Stimulated activated CD4-positive, alpha-beta T cell treated with anti-CD3 and anti-CD28 coated beads, Interleukin-1b, Interleukin-23, amount 100 ng/mL, for 24 hours (primary cell): ENCODE measurements at places on chromosomes 1 and 21.

- DNase-seq, result no peak
Observed at GRCh38 chr1:59417406-59417805, 120.5 kb downstream of the FGGY start.

- no peak for DNase-seq
Observed at GRCh38 chr21:26555540-26556146, 17.4 kb downstream of the CYYR1 start.

GRCh38 chr1:89489047-89489729, 35.4 kb upstream of the LRRC8B start:
- DNase-seq, result no peak

GRCh38 chr1:212542761-212543187, 65.8 kb upstream of the ATF3 start:
- no peak for DNase-seq

DNA sequence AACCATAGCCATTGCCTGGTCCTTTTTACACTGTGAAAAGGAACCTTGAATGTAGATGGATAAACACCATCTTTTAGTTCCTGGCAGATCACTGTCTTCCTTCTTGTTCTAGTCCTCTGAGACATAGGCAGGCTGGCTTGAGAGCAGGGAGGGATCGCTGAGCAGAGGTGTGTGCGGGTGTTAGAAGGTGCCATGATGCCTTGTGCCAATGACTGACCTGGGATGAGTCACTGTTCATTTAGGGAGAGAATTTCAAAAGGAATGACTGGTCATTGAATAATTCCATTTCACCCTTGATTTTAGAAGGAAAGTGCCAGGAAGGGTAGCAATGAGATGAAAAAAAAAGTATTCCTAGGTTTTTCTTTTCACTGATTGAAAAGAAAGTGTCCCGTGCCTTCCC, 383.9 kb downstream of the KIF26B start:
- no peak for DNase-seq

DNA sequence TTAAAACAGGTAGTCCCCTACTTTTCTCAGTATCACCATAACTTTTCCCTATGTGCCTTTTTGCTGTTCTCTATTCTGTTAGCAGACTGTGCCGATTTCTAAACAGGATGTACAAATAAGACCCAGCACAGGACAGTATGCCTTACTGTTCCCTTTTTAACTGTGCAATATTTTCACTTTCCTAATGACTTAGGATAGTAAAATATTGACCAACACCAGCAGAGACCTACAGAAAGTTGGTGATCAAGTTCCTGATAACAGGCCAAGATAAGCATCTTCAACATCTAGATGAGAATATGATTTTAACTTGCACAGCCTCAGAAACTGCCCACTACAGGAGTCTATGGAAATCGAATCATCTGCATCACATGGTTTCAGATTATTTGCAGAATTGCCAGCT, 42.0 kb downstream of the ADSS2 start:
- DNase-seq, result no peak

DNA sequence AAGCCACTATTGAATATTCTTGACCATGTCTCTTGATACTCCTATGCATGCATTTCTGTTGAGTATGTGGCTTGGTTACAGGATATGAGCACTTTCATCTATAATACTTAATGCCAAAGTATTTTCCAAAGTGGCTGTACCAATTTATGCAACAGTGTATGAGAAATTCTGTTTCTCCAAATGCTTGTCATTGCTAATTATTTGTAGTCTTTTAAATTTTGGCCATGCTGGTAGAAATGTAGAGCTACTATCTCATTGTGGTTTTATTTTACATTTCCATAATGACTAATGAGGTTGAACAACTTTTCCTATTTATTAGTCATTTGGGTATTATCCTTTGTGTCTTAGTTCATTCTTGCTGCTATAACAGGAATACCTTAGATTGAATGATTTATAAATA, 71.4 kb upstream of the TSPAN2 start:
- DNase-seq, result no peak

GRCh38 chr21:31347435-31348032, 3.5 kb upstream of the TIAM1 start:
- DNase-seq, result no peak

DNA sequence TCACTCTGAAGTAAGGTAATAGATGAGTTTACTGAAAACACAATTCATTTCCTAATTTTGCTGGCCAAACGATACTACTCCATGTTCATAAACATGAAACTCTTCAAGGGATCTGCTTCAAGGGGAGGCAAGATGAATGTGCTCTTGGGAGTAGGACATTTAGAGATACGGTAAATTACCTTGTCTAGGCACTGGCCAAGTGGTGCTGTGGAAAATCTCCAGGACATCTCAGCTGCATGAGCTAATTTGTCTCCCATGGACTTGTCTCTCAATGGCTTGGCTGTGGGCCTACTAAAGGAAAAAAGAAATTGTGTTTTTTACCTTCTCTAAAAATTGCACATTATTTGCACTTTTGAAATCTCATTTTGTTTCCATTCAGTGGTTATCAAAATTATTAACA, 780.6 kb downstream of the LTN1 start:
- no peak for DNase-seq

DNA sequence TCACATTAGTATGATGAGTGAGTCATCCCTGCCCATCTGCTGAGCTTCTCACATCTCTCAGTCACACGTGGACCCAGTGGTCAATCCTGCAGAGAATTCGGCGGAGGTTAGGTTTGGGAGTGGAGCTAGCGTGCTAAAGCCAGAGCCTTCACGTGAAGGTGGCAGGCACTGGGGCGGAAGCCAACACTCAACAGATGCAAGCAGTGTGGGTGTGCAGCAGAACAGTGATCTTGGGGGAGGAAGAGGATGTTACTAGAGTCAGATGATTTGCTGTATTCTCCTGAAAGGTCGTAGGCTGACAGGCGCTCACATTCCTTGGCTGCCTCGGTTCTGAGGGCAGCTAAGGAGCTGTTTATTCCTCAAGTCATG, 6.7 kb downstream of the C1orf115 start:
- no peak for DNase-seq

DNA sequence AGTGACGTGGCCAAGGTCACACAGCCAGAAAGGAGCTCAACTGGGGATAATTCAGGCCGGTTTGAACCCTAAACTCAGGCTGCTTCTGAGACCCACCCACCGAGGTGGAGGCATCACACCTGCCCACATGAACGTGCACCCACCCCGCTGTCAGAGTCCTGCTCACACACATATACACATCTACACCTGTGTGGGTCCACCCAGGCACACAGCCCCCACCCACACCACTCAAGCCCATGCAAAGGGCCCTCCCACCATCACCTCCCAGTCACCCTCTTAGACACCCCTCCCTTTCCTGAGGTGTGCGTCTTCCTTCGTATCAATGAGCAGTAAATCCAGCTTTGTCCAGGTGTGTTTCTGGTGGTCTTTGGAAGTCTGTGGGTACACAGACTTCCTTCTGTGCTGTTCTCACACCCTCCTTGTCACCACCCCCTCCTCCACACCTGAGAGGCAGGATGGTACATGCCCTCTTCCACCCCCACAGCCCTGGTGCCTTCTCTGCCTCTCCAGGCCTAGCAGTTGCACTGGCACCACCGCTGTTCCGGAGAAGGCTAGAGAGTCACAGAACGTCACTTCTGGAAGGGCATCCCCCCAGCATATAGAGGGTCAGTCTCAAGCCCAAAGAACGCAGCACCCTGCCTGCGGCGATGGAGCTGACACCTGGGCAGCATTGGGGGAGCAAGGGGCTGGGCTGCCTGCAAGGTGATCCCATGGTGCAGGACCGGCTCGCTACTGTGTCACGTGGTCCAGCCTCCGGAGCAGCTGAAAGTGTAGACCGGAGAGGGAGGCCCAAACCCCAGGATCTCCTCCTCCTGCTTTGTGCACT, 18.9 kb upstream of the FAM131C start:
- no peak for DNase-seq

GRCh38 chr1:67194209-67194863, 28.1 kb downstream of the IL23R start:
- DNase-seq, result no peak

- no peak for DNase-seq
Observed at GRCh38 chr1:32903991-32904785, 3.0 kb upstream of the TMEM54 start.

GRCh38 chr1:33653226-33653625, 180.8 kb downstream of the ZSCAN20 start:
- no peak for DNase-seq

GRCh38 chr21:34946916-34947534, 102.1 kb downstream of the RUNX1 start:
- no peak for DNase-seq

- DNase-seq, result no peak
Observed at GRCh38 chr1:119632103-119632490, 16.0 kb downstream of the ZNF697 start.

DNA sequence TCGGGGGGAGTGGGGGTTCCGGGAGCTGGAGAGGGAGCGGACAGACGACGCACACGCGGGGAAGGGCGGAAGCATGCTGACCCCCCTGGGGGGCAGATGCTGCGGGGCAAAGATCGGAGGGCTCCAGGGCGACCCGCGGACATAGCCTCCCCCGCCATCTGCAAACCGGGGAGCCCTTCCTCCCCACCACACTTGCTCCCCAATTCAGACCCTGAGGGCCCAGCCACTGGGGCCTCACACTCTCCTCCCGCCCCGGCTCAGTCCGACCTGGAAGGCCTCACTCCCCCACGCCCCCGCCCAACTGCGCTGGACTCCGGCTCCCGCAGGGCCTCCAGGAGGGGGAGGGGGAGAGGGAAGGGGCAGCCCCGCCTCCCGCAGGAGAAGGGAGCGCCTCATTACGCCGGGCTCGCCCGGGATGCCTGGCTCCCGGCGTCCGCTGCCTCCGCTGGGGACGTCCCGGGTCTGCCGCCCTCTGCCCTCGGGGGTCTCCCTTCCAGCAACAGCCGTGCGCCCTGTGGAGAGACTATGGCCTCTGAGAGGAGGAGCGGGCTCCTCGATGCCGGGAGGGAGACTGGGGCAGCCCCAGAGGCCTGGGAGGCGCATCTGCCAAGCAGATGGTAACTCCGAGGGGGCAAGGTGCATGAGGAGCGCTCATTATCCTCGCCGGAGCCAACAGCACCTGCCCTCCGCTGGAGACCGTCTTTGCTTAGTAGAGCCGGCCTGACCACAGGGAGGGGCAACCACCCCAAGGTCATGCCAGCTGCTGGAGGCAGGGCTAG, 636 bp upstream of the CAMK2N1 start:
- DNase-seq, result no peak

- no peak for DNase-seq
Observed at GRCh38 chr21:35697321-35697808, 363.0 kb downstream of the SETD4 start.

DNA sequence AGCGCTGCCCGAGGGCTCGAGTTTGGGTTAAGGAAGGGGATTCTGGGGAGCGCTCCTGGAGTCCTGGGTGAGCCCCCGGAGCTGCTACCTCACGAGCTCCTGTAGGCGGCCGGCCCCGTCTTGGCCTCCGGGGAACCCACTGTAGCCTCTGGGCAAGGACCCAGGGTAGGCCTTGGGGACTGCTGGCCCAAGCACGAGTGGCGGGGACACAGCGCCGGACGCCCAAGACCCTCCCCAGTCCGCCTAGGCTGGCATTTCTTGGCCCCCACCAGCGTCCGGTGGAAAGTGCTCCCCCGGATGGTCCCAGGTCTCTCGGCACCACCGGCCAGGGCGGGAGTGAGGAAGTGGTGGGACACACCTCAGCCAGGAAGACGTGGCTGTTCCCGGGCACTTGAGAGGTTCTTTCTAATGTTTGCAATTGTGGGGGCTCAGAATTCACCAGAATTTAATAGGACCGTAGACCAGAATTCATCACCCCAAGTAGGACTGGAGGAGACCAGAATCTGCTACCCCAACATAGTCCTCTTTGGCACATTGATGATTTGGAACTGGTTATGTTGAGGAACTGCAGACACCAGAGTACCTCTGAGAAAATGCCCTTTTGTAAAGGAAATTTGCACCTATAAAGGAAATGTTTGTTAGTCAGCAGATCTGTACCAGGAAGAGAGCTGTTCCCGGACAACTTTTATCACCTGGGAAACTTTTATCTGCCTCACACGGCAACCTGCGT, 622 bp upstream of the TMPRSS2 start:
- DNase-seq, result no peak

DNA sequence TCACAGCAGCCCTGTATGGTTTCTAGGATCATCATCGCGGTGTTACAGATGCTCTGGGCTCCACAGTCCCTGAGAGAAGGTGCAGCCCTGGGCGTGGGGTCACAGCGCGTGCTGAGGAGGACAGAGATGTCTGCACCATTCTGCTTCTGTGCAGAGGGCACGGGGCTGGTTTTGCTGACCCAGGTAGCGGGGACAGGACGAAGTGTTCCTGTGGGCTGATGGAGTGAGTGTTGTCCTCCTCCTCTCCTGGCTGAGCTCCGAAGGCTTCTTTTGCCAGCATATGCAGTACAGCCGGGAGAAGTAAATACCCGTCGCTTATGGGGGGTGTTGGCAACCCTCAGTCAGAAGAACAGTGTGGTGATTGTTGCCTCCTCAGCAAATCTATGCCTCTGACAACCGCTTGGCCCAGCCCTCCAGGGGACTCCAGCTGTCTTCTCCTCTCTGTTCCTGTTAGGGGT, 101.5 kb downstream of the DDX20 start:
- DNase-seq, result no peak

DNA sequence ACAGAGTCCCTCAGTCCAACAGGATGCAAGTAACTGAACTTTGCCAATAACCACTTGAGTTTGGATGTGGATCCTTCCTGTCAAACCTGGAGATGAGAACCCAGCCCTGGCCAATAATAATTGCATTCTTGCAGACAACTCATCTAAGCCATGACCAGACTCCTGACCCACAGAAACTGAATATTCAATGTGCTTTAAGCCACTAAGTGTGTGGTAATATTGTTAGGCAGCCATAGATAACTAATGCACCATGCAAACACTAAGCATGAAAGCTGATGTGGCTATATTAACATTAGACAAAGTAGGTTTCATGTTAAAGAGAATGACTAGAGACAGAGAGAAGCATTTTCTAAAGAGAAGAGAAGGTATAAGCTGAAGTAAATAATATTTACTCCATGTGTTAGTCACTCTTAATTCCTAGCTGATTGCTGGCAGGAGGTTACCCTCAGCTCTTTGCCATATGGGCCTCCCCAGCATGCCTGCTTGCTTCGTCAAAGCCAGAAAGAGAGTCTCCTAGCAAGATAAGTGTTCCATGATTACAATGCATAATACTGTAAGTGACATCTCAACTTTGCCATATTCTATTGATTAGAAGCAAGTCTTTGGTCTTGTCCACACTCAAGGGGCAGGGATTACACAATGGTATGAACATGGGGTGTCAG, 276.4 kb upstream of the PLXNA2 start:
- no peak for DNase-seq

- DNase-seq, result no peak
Observed at GRCh38 chr1:230142608-230143210, 75.7 kb downstream of the GALNT2 start.

- no peak for DNase-seq
Observed at GRCh38 chr1:108841703-108842102, 15.2 kb downstream of the AKNAD1 start.

DNA sequence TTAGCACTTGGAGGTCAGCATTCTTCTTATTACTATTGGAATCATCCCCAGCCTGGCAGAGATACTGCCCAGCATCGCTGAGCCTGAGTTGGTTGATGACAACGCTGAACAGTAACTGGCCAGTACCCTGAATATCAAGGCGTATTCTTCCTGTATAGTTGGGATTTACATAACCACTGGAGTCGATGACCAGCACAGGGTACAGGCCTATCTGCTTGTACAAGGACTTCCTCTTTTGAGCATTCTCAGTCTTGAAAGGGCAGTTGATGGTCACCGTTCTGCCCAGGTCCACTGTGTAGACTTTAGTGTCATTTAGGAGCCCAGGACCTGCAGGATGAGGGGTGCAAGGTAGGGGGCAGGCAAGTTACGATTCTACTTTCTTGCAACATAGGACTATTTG, 8.8 kb downstream of the PIGR start:
- no peak for DNase-seq

- DNase-seq, result no peak
Observed at GRCh38 chr1:18805925-18806849, 53.3 kb downstream of the TAS1R2 start.

GRCh38 chr21:38383411-38384237, 114.7 kb downstream of the ERG start:
- no peak for DNase-seq
